ENCODE measurements at places on chromosomes 6 and 20.

GRCh38 chr20:50980851-50981713 lies 22.5 kb downstream of the MOCS3 start:
- DNase-seq, result peak; percentile 74

DNA sequence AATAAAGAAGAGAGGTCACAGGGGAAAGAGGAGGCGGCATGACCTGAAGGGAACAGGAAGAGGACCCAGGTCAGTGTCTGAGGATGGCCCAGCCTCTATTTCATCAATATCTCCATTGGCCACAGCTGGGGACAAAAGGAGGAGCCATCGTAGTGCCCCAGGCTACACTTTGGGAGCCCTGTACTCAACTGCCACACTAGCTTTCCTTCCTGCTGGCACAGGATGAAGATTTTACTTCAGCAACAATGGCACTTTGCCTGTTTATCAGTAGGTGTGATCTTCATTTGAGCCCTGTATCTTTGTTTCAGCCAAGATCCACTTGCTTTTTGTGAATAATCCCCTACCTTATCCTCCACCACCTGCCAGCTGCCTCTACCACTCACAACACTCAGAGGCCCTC lies 35.4 kb upstream of the RCAN2 start:
- DNase-seq, result no peak

DNA sequence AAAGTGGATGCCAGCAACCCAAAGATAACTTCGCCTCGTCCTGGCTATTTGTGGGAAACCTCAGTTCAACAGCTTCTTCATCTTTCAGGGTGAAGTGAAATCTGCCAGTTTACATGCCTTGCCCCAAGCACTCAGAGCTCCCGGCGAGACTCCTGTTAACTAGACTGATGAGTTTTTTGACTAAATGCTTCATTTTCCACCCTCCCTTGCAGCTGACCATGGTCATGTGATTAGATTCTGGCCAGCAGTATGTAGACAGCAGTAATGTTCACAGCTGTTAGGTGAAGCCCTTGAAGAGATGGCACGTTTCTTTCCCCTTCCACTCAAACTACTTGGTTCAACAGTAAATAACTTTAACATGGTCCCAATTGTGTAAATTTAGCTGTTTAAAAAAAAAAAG lies 718.8 kb upstream of the FLRT3 start:
- no peak for DNase-seq

- DNase-seq, result no peak
Observed at GRCh38 chr20:37919389-37920040, 16.6 kb downstream of the VSTM2L start.

GRCh38 chr6:24032896-24033688 lies 92.9 kb upstream of the NRSN1 start:
- DNase-seq, result no peak

DNA sequence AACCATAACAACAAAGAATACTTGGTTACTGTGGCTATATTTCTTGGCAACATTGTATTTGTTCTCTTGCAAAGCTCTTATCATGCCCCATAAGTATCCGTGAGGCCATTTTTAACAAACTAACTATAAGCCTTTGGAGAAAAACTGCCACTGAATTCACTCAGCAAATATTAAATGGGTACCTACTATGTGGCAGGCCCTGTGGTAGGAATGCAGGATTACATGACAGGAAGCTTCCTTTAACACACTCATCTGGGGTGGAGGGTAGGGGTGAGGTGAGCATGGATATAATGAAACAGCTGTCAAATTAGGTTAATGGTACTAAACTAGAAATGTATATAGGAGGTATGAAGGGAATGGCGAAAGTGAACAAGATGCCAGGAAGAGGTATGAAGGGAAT lies 504.8 kb downstream of the MEI4 start:
- no peak for DNase-seq

DNA sequence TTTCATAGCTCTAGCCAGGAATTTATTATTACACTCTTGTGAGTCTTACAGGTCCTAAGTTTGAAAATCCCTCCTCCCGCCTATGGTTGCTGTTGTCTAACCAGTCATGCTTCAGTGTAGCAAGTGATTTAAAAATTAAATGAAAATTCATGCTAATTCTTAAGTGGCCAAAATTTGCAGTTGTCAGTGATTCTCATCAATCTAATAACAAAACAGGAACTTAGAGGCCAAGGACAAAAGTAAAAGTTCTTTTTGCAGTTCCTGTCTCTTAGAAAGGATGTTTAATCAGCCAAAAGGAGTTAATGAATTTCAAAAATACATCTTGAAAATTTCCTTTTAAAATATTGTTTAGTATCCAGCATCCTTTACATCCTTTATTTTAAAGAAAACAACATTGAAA lies 36.3 kb downstream of the VTA1 start:
- no peak for DNase-seq

DNA sequence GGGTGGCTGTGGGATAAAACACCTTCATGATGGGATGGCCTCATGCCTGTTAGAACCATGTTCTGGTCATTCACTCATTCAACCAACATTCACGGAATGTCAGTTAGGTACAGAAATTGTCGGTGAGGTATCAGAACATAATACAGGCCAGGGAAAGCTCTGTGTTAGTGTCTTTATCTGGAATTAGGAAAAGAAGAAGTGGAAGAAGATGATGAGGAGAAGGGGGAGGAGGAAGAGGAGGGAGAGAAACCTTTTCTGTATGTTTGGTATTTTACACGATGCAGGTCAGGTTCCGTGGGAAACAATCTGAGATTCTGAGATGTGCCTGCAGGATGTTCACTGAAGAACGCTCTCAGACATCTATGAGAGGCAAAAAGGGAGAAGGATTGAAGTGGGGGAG lies 5.6 kb downstream of the ADTRP start:
- no peak for DNase-seq

DNA sequence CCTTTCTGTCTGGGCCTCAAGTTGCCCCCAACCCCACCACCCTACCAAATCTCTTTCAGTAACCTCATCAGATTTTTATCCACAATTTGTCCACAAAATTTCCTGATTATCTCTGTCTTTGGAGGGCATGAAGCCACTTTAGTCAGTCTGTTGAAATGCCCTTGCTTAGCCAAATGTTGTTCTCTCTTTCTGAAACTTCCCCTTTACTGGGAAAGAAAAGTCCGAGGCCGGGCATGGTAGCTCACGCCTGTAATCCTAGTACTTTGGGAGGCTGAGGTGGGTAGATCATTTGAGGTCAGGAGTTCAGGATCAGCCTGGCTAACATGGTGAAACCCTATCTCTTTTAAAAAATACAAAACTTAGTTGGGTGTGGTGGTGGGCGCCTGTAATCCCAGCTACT lies 33.8 kb downstream of the TOMM6 start:
- no peak for DNase-seq

- no peak for DNase-seq
Observed at GRCh38 chr6:146913842-146914488, 290.3 kb upstream of the STXBP5 start.

DNA sequence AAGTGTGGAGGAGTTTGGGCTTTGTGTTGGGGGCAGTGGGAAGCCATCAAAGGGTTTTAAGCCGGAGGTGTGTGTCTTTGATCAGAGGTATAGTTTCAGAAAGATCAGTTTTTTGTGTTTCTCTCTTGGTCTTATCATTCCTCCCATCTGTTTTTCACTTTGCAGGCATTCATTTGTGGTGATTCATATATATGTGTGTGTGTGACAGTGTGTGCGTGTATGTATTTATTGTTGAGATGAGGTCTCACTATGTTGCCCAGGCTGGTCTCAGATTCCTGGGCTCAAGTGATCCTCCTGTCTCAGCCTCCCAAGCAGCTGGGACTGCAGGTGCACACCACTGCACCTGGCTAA lies 11.1 kb upstream of the SERINC3 start:
- DNase-seq, result no peak

DNA sequence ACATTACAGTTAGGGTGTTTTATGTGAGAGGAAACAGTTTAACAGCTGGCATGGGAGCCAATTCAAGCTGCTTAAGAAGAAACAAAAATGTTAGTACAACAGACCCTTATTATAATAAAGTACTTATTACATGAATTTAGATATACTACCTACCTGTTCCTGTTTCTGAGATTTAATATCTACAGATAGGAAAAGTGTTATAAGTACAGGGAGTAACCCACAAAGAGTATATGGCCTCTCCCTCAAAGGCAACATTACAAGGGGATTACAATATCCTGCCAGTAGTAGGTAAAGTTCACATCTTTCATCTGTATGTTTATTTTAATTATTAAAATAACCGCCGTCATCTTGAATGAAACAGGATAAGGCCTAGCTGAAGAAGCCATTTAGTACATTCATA lies 1.8 kb upstream of the ME1 start:
- DNase-seq, result no peak

DNA sequence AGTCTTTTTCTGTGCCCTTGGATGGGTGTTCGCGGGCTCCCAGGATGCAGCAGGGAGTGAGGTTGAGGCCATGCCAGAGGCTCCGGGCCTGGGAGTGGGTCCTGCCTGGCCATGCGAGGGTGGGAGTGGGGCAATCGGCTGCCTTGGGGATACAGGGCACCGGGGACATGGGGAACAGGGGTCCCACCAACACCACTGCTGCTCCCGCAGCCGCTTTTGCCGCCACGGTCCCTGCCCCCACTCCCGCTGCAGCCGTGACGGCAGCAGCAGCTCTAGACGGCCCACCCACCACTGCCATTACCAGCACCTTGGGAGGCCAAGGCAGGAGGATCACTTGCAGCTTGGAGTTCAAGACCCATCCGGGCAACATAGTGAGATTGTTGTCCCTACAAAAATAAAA lies 35.3 kb upstream of the FAM50B start:
- DNase-seq, result no peak

DNA sequence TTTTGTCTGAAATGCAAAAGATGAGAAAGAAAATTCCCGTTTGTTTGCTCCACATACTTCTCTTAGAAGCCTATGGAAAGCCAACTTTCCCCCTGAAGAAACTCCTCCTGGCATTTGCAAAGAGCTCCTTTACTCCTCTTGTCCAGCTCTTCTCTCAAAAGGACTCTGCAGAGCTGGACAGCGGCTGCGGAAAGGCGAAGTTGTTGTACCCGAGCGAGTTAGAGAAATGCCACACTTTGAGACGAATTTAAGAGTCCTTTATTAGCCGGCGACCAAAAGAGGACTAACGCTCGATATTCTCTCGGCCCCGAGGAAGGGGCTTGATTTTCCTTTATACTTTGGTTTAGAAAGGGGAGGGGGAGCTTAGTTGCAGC lies 157.8 kb downstream of the TRIM27 start:
- no peak for DNase-seq

DNA sequence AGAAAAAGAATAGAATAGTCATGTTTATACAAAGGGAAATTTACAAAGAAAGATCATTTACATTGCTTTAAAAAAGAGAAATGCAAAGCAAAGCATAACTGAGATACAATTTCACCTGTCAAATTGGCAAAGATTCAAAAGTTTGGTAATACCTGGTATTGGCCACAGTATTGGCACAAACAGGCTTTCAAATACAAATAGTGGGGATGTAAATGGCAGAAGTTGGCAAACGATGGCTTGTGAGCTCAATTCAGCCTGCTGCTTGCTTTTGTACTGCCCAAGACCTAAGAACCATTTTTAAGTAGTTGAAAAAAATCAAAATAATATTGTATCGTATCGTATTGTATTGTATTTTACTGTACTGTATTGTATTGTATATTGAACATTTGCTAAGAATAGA lies 194.5 kb upstream of the JAG1 start:
- no peak for DNase-seq

DNA sequence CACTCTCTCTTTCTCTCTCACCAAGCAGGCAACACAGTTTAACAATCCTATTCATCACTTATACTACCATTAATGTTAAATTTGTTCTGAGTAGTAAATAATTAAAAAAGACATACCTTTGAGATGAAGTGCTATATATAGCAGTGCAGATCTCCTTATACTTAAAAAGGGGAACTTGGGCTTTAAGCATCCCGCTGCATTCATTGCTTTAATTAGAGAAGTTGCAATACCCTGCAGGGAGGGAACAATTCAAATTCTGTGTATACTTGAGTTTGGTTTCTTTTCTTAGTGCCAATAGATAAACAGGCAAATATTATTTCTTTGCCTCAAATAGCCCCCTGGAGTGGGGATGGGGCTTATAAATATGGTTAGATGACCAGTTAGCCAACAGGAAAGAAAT lies 10.8 kb upstream of the ZBTB24 start:
- no peak for DNase-seq

DNA sequence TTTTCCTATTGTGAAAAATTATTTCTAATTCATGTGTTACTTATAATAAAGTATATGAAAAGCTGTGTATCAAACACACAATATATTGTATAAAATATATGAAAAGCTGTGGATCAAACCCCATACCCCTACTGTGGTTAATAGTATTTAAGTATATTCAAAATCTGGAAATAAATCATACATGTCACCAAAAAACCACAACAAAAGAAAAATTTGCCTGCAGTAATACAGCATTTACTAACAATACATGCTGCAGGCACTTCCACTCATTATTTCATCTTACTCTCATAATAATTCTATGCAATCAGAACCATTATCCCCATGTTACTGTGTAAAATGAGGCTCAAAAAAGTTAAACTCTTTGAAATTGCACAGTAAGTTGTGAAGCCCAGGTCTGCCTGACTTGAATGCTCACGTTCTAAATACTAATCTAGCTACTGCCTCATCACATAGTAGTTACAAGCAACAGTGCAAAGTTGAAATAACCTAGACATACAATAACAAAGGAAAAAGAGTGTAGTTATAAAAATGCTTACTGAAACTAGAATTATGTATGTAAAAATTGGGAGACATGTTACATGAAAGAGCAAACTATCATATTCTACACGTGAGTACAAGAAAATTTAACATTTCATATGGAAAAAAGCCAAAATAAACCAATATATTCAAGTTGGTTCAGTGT lies 61.7 kb downstream of the FAM217A start:
- DNase-seq, result no peak

- no peak for DNase-seq
Observed at GRCh38 chr6:166305562-166306117, 2.6 kb downstream of the PRR18 start.

DNA sequence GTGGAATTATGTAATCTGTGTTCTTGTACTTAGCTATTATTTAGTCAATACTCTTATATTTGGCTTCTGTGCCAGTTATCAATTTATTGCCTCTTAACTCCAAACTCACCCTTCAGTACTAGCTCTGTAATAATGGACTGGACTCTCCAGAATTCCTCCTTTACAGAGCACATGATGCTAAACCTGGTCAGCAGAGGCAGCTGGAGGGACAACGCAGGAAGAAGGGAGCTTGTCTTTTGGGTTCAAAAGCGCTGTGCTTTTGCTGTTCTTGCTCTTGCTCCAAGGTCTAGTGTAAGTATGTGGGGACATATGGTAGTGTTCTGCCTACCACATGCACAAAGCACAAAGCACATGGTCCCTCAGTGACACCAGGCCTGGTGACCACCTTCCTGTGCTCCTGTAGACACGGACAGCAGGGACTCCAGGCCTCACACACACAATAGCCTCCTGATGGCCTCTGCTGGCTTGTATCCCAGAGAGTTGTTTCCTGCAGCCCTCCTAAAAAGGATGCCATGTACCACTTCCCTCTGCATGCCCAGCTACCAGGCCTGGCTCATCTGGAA lies 46.1 kb downstream of the CHD6 start:
- DNase-seq, result no peak

- DNase-seq, result no peak
Observed at GRCh38 chr20:25249198-25249931, 1.5 kb downstream of the PYGB start.

Measured in D341Med (cell line).